ENCODE measurements at places on chromosomes 5 and 9. TPM values are rescaled to one million over a fixed set of nuclear protein-coding genes. Genes with fewer than 3 reads are reported as not detected.

- H3K27me3 ChIP-seq = no peaks in the 10 kb centered on the region
- H3K36me3 ChIP-seq = peaks cover 50% of the 10 kb centered on the region
- no peak for DNase-seq
- H3K4me3 ChIP-seq = no peak overlapping the region
Observed at GRCh38 chr9:134146774-134147493, 11.1 kb downstream of the WDR5 start.

DNA sequence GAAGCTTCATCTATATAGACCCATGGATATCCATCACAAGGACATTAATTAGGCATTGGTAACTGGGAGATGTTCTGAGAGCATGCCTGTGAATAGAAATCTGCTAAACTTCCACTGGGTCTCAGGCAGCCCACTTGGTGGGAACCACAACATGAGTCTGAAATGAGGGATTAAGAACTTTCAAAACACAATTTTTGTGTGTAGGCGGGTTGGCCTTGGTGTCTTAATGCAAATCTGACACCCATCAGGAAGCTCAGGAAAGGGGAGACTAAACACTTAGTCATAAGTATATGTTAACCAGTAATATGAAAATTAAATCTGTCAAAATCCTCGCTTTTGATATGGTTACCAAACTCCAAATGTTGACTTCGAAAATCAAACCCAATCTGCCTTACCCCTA, 113.2 kb downstream of the FANCC start:
- no peak overlapping the region for H3K4me3 ChIP-seq
- H3K27ac ChIP-seq = no peak overlapping the region
- DNase-seq = no peak
- no peaks in the 10 kb centered on the region for H3K27me3 ChIP-seq
- no peaks in the 10 kb centered on the region for H3K36me3 ChIP-seq

- H3K36me3 ChIP-seq = no peaks in the 10 kb centered on the region
- peaks cover 7% of the 10 kb centered on the region for H3K4me1 ChIP-seq
- no peak overlapping the region for H3K4me3 ChIP-seq
- H3K27ac ChIP-seq = no peak overlapping the region
- DNase-seq = no peak
Observed at GRCh38 chr9:68983522-68984424, 30.1 kb downstream of the PRKACG start.

- no peak overlapping the region for H3K27ac ChIP-seq
- no peak overlapping the region for H3K4me3 ChIP-seq
- H3K27me3 ChIP-seq = no peaks in the 10 kb centered on the region
- H3K36me3 ChIP-seq = no peaks in the 10 kb centered on the region
- H3K4me1 ChIP-seq = no peaks in the 10 kb centered on the region
Observed at GRCh38 chr5:119996128-119996527, 366.8 kb downstream of the FAM170A start.

DNA sequence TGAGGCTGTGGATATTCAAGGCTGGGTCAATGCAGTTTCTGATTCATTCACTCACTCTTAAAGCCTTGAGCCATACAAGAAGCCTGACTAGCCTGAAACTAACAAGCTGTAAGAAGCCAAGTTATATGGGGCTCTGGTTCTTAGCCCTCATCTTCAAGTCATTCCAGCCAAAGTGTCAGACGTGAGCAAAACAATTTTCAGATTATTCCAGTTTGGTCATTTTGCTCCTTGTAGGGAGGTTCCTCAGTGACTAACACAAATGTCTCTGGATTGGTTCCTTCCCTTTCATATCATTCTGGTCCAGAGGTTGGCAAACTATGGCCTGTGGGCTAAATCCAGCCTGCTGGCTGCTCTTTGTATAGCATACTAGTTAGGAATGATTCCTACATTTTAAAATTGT, 12.5 kb upstream of the SHOC1 start:
- no peak overlapping the region for H3K4me3 ChIP-seq
- no peak for DNase-seq
- H3K27ac ChIP-seq = no peak overlapping the region
- no peaks in the 10 kb centered on the region for H3K36me3 ChIP-seq

- H3K4me1 ChIP-seq = no peaks in the 10 kb centered on the region
- no peaks in the 10 kb centered on the region for H3K27me3 ChIP-seq
- DNase-seq = no peak
Observed at GRCh38 chr5:141825241-141825671, 53.0 kb downstream of the PCDH1 start.

- no peak overlapping the region for H3K4me3 ChIP-seq
- H3K27me3 ChIP-seq = no peaks in the 10 kb centered on the region
- H3K4me1 ChIP-seq = no peaks in the 10 kb centered on the region
- no peaks in the 10 kb centered on the region for H3K36me3 ChIP-seq
- no peak overlapping the region for H3K27ac ChIP-seq
Observed at GRCh38 chr5:132209901-132210545, 17.6 kb downstream of the P4HA2 start.

GRCh38 chr5:14896131-14896530, 24.6 kb upstream of the ANKH start:
- H3K27me3 ChIP-seq = no peaks in the 10 kb centered on the region
- H3K4me1 ChIP-seq = no peaks in the 10 kb centered on the region
- no peak overlapping the region for H3K27ac ChIP-seq

DNA sequence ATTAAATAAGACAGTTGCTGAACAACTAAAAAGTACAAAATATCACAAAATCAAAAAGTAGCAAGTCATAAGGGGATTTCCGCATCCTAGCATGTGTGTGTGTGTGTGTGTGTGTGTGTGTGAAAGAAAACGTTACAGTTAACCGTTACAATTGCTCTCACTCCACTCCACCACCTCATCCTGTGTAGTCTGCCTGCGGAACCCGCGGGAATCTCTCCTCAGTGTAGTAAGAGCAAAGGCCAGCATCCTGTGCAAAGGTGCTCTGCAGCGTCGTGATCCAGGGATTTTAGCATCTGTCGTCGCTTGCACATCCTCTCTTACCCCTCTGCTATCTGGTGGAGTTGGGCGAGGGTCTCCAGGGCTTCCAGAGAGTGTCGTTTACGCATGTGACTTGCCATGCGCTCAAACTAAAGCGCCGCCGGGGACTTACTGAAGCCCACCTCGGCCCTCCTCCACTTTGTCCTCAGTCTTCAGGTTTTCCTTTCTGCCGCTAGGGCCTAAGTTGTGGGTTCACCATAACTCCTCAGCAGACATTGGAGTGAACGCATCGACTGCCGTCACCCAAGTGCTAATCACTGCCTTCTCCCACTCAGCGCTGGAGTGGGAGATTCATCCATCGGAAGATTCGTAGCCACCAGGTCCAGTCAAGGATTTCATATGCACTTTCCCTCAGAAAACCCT, 3.9 kb downstream of the CDKN2B start:
- H3K27ac ChIP-seq = no peak overlapping the region
- H3K4me1 ChIP-seq = peaks cover 23% of the 10 kb centered on the region
- H3K27me3 ChIP-seq = peaks cover 76% of the 10 kb centered on the region
- no peaks in the 10 kb centered on the region for H3K36me3 ChIP-seq
- DNase-seq = no peak
- no peak overlapping the region for H3K4me3 ChIP-seq

DNA sequence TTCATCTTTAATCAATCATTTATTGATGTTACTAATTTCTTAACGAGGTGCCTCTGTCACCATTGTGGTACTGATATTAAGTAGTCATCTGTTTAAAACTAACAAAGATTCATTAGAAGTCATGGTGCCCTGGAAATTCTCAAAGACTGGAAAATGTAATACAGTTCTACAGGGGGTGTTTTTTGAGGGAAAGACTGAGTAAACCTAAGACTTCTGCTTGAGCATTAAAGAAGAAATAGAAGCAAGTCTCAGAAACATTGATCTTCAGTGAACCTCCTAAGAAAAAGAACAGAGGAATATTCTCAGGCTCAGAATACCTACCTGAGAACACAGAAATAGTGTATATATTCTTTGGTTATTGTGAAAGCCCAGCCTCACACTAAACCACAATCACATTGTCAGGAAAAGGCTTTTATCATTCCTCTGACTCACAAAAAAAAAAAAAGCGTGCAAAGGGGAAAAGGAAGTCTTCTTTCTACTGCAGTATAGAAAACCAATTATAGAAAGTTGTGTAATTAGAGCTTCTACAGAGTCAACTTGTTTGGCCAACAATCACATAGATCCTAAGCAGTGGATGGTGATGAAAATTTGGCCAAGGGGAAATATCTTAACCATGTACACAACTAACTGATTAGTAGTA, 60.8 kb downstream of the HINT1 start:
- H3K4me3 ChIP-seq = no peak overlapping the region
- DNase-seq = no peak
- no peaks in the 10 kb centered on the region for H3K4me1 ChIP-seq
- no peaks in the 10 kb centered on the region for H3K36me3 ChIP-seq
- H3K27me3 ChIP-seq = no peaks in the 10 kb centered on the region
- H3K27ac ChIP-seq = no peak overlapping the region

DNA sequence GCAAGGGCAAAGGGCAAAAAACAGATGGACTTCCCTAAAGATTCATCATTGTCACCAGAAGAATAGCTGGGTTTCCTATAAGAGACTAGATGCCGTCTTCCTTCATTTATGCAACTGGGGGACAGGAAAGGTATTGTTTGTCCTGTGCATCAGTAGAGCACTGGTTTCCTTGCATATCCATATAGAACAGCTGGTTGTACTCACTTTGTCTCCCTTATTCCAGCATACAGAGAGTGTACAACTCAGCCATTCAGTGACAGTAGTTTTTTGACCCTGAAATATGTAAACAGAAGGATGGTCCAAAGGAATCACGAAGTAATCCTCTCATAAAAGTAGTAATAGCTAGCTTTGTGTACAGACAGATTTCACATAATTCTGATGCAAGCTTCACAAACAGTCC, 22.5 kb upstream of the MAST4 start:
- H3K27me3 ChIP-seq = no peaks in the 10 kb centered on the region
- DNase-seq = no peak
- no peak overlapping the region for H3K4me3 ChIP-seq
- H3K36me3 ChIP-seq = no peaks in the 10 kb centered on the region
- H3K27ac ChIP-seq = no peak overlapping the region

DNA sequence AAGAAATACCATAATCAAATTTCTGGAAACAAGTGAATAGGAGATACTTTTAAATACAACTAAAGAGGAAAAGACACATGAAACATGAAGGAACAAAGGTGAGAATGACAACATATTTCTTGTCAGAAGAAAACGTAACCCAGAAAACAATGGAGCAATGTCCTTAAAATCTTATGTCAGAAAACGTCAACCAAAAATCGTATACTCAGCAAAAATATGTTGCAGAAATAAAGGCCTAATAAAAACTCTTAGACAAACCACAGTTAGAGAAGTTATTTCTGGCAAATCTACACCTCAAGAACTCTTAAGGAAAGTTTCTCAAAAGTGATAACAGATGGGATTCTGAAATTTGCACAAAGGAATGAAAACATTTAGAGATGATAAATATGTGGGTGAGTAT, 66.3 kb upstream of the FBXL7 start:
- no peak overlapping the region for H3K27ac ChIP-seq
- no peaks in the 10 kb centered on the region for H3K27me3 ChIP-seq
- no peaks in the 10 kb centered on the region for H3K36me3 ChIP-seq

- no peak for DNase-seq
- no peak overlapping the region for H3K27ac ChIP-seq
- H3K36me3 ChIP-seq = no peaks in the 10 kb centered on the region
- H3K4me3 ChIP-seq = no peak overlapping the region
Observed at GRCh38 chr5:93189707-93190120, 391.3 kb downstream of the NR2F1-AS1 start.

GRCh38 chr9:32854271-32854670, 70.9 kb downstream of the TMEM215 start:
- H3K4me3 ChIP-seq = no peak overlapping the region
- DNase-seq = no peak
- no peaks in the 10 kb centered on the region for H3K27me3 ChIP-seq
- no peaks in the 10 kb centered on the region for H3K36me3 ChIP-seq
- no peaks in the 10 kb centered on the region for H3K4me1 ChIP-seq
- H3K27ac ChIP-seq = no peak overlapping the region

The MACIR gene
- 1.5 TPM for total RNA-seq

The PLEKHG4B gene
- not detected for total RNA-seq

The LCN9 gene
- not detected for total RNA-seq

The DNAJB5 gene
- total RNA-seq = 2.4 TPM

The GPR151 gene
- not detected for total RNA-seq

The TUSC1 gene
- total RNA-seq = 0.58 TPM

The CD274 gene
- total RNA-seq = 6.0 TPM

The PDE6A gene
- total RNA-seq = not detected

The IL4 gene
- total RNA-seq = not detected

Measured in natural killer cell (primary cell).